ENCODE measurements at places on chromosomes 7 and 10. TPM values are rescaled to one million over a fixed set of nuclear protein-coding genes. Genes with fewer than 3 reads are reported as not detected.
A peak's percentile ranks its signal among the peaks of the same experiment; 100 is the strongest.

DNA sequence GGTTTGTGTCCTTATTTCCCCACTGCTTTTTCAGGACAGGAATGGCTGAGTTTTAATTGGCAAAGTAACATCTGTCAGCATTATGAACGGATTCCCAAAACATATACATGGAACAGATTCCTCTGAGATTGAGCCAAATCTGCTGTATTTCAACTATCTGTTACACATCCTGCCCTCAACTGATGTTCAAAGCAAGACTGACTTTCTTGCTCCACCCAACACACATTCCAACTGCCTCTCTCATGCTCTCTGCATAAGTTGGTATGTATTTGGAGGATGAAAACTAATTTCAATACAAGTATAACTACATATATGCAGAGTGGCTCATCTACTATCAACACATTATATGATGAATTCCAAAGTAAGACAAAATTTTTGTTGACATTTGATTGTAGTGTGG lies 342.2 kb downstream of the GATA3 start:
- DNase-seq: no peak

DNA sequence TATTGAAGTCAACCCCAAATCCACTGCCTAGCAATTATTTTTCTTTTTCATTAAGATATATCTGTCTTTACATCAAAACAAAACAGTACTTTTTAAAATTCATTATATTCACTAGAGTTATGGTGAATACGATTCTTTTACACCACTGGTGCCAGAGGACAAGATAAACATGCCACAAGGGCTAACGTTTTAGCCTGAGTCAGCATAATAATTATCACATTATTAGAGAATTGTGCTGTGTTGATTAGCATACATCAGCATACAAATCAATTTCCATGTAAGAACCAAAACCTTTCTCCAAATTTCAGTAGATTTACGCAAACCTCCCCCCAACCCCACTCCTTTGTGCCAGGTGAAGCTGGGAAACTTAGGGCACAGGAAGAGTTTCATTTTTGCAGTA lies 131.1 kb upstream of the TMEM106B start:
- DNase-seq: no peak

- no peak for DNase-seq
Measured at GRCh38 chr7:139271718-139272628, 40.9 kb downstream of the UBN2 start.

GRCh38 chr10:95516774-95517373 lies 44.3 kb downstream of the SORBS1 start:
- no peak for DNase-seq

DNA sequence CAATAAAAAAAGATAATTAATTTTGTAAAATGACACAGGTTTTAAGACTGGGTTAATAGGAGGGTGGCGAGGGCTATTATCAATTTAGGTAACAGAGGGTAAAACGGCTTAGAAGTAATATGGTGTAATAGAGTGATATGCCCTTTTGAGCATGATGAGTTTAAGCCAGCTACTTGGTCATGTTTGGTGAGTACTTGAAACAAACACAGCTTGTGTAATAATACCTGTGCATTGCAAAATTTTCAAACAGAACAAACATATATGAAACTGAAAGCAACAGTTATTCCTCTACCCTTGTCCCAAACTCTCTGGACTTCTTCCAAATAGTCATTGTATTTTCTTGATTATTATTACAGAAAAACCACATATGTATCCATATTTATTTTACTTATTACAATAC lies 241.7 kb downstream of the MAGI2 start:
- DNase-seq: no peak

DNA sequence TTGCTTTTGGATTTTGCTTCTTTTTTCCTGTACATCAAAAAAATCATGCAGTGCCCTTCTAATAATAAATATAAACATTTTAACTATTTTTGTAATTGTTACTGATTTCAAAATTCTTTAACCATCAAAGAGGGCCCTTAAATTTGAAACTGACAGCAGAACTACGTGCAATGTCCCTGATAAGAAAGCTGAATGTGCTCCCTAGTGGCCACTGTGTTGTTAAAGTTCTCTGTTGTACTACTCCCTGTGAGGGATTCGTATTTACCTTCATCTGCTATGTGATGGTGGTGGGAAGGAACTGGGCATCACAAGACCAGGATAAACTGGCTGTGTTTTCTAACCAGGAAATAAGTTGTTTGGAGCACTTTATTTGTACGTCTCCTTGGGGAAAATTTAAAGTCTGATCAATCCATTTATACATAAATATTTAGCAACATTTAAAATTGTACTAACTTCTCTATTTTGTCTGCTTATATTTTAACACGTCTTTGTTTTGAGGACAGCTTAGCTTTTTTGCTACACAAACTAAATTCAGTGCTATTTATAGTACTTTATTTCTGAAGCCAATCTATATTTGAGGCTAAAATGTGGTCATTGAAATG lies 322.4 kb downstream of the HGF start:
- DNase-seq: peak; percentile 55

Gene BAG3
- 6.7 TPM for total RNA-seq

Gene BRAT1
- 52.2 TPM for total RNA-seq

Gene DOCK4
- 9.6 TPM for total RNA-seq

Gene PDE1C
- total RNA-seq: 0.54 TPM

Measured in neural progenitor cell (in vitro differentiated cells).